ENCODE measurements at places on chromosomes 3 and 15. TPM values are rescaled to one million over a fixed set of nuclear protein-coding genes. Genes with fewer than 3 reads are reported as not detected.

The CFAP100 gene
- not detected for total RNA-seq

GRCh38 chr15:41979493-41980266, 7.3 kb upstream of the EHD4 start:
- no peak for DNase-seq

DNA sequence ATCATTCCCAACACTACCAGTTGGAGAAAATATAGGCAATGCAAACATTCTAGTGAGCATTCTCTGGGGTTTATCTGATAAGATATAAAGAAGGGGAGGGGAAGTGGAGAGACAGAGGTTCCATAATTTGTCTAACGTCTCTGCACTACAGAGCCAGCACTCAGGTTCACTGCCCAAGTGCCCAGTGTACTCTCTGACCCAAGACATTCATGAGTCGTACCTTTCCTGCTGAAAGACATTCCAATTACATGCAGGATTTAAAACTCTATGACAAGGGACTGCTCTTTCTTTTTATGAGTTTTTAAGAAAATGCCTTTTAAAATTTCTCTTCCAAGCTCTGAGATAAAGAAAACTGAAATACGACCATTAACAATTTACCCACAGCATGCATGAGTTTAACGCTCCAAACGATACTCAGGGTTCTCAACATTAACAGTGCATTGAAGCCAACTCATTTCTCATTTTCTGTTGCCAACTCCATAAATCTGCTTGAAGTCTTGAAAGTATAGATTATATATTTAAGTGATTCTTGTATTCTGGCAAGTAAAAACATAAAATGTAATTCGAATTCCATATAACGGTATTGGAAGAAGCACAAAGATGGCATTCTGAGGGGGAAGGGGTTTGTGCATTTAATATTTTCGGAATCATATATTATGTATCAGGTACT, 193.4 kb downstream of the SUCLG2 start:
- no peak for DNase-seq

GRCh38 chr3:9903904-9904303, 1.3 kb downstream of the IL17RE start:
- DNase-seq, result no peak

GRCh38 chr15:75153565-75154276, 48.0 kb upstream of the C15orf39 start:
- no peak for DNase-seq

Data from lung microvascular endothelial cell (primary cell).